ENCODE measurements at places on chromosomes 2 and 18.

DNA sequence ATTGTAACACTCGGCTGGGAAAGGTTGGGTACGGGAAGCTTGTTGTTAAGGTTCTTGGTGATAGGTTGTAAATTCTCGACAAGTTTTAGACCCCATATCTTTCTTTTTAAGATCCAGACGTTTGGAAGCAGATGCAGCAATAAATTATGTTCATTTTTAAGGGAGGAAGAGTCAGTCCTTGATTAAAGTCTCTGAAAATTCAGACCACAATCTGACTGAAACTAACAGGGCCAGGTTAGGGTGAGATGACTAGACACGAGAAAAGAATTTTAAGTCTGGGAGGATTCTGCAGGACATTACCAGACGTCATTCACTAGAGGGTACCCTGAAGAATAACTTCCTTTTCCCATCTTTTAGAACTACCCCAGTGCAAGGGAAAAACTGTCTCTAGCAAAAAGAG lies 16.1 kb downstream of the WIPF1 start:
- DNase-seq, result no peak

- DNase-seq, result no peak
These were observed 515.6 kb upstream of the SLC8A1 start for GRCh38 chr2:40967451-40967850.

DNA sequence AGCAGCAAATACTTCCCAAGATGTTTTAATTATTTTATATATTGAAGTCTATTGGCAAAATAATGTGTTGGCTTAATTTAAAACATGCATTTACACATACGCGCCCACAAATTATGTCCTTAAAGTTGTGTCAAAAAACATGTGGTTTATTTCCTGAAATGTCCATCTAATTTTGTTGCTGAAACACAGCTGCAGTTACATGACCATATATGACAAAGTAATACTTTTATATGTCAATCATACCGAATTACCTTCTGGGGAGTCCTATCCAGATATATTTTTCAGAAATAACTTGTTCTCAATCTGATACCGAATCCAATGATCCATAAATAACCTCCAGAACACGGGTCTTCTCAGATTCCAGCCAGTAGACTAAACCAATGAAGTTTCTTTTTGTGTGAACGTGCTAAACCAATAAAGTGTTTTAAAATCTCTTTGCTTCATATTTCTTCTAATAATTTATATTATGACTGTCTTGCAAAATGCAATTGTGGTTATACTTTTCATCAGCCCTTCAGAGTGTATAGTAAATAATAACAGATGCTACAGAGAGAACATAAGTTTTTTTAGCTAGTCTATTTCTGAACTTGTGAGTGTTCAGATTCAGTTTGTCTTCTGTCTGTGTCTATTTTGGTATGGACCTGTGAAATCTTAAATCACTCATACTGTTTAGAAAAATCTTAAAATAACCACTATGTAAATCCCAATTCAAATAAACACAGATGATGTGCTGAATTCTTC lies 2.4 kb downstream of the SCG2 start:
- no peak for DNase-seq

GRCh38 chr2:143694335-143694734 lies 565.1 kb downstream of the ARHGAP15 start:
- no peak for DNase-seq

DNA sequence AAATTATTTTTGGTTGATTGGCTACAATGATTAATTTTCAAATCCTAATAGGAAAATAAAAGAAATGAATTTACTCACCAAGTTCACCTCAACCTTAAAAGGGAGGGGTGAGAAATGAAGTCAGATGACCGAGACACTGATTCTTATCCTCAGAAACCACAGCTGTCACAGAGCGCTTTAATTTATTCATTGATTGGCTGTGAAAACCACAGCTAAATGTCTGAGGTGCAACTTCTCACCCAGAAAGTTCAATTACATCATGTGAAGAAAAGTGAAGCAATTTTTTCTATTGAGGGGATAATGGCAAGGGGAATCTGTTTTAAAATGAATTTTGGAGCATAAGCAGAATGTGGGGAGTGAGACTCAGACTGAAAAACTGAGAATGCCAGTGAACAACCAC lies 128.4 kb downstream of the RNF152 start:
- no peak for DNase-seq

DNA sequence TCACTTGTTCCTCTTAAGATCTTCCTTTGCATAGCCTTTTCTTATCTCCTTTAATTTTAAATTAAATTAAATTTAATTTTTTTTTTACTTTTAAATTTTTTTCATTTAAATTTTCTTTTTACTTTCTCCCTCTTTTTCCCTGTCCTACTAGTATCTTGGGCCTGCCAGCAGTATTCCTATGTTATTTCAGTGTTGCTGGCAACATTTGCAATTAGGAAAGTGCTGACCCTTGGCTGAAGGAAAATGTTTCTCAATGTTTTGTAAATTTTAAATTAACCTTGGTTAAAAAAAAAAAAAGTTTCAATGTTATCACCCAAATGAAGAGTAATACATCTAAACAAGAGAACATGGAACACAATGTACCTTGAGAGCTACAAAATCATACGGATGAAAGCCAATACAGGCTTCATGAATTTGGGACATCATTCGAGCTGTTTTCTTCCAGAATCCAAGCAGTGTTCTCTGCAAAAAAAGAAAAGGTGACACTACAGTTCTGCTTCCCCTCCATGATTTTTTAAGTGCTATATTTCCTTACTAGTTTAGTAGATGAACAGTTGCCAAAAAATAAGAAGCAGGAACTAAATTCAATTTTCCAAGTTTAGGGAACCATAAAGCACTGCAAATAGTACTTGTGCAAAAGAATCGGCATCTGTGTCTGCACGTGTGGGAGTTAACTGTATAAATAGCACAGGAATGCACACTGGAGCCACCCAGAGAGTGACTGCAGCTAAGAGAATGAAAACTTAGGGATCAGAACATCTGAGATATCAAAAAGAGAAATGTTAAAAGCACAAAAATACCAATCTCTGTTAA lies 55.8 kb downstream of the ICA1L start:
- DNase-seq, result no peak

- no peak for DNase-seq
These were observed 71.3 kb upstream of the NYAP2 start for GRCh38 chr2:225328192-225328591.

DNA sequence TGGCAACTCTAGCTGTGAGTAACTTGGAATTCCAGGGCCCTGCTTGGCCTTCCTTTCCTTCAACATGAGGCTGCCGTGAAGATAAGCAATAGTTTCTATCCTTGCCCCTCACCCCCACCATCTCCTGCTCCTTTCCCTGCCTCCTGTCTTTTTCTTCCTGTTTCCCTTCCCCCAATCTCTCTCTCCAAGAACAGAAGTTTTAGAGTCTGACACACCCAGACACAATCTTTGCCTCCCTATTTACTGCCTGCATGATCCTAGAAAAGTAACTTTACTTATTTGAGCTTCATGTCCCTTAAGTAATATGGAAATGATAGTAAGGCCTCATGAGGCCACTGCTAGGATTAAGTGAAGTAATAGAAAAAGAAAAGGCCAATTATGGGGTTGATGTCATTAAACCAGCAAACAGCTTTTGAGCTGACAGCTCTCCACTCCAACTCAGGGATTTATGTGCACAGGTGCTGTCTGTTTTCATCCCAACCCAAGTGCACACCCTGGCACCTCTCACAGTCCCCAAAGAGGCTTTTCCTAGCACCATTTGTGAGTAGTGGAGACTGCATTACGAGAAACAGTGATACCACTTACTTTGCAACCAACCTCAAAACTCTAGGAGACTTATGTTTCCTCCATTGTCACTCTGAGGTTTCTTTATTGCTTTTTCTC lies 123.7 kb upstream of the SIX3 start:
- no peak for DNase-seq

GRCh38 chr2:217125014-217125413 lies 265.1 kb upstream of the TNP1 start:
- no peak for DNase-seq

DNA sequence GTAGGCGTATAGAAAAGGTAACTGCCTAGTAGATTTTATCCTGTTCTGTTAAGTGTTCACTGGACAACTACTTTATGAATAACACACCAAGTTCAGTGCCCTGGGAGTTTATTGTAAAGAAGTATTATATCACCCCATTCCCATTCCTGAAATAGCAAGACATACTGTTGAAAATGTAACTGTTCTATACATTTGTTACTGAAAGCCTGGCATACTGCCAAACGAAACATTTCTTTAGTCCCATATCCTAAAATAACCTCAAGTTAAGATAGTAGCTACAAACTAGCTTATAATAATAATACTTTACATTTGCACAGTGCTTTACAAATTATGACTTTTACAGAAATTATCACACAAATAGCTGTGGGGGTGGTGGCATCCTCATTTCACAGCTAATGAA lies 25.1 kb downstream of the SPDYA start:
- no peak for DNase-seq

DNA sequence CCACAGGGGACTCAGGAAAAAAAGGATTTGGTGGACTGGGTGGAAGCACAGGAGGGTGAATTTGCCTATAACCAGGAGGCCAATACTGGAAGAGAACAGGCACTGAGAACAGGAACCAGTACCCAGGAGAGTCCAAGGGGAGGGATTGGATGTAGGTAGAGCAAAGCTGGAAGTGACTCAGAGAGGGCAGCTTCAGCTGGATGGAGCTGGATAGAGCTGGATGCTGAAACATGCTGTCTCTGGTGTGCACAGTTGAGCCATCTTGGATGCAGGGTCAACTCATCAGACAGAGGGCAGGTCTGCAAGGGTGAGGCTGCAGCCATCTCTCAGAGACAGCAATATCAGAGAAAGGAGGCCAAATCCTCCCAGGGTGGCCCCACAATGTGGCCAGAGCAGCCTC lies 134.0 kb downstream of the GALNT14 start:
- no peak for DNase-seq

DNA sequence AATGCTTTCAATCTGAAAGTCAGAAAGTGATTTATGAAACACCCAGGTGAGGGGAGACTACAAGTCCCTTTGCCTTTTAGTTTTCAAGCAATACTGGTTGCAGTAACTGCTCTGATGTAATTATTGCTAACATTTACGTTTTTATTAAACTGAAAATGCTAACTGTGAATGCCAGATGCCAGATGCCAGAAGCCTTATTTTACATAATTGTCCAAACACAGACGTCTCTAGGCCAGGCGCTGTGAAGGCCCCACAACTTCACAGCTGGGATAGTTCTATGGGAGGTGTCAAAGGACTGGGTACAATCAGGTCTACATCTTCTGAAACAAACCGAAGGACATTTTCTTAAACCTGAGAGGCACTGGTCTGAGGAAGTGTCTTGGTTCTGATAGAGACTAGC lies 27.5 kb upstream of the MSGN1 start:
- DNase-seq, result no peak

GRCh38 chr18:477565-477964 lies 22.9 kb downstream of the COLEC12 start:
- DNase-seq, result peak; percentile 43

- DNase-seq, result peak; percentile 64
These were observed 512.0 kb downstream of the CMPK2 start for GRCh38 chr2:6353669-6354068.

- no peak for DNase-seq
These were observed 370.8 kb downstream of the NUP35 start for GRCh38 chr2:183495079-183495478.

DNA sequence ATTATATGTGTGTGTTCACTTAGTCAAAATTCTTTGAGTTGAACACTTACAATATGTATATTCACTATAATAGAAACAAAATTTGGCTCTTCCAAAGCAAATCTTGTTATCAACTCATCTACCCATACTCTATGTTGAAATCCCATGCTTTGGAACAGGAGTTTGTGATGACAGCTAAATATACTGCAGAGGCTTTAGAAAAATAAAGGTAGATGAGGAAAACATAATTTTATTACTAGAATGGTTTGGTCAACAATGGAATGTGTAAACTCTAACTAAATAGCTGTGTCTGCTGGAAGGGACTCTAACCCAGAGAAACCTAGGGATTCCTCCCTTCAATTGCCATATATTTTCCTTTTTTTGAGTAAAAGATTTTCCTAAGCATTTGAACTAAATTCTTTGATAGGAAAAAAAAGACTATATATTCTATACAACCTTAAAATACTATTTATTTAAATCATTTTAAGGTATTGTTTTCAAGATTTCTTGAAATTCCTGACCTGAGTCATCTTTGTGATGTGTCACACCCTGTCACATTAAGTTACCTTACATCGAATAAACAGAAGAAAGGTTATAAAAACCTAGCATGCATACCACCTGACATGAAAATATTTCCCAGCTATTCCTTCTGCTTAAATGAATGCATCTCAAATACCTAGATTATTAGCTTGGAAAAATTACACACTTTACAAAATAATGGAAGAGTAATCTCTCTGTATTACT lies 175.5 kb downstream of the OTX1 start:
- DNase-seq, result no peak

DNA sequence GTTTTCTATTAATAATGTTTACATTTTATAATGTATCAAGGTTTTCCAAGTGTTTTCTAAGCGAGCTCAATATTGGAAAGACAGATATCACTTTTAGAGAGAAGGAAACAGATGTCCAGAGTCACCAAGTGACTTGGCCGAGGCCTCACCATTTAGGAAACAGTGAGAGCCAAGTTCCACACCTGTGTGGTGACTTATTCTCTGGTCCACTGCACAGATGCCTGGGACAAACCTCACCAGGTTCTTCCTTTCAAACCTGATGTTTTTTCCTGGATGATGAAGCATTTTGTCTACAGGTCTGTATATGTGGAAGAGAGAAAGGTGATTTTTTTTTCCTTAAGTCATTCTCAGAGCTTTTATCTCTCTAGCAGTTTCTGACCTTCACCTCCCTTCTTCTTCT lies 280.7 kb downstream of the LPIN1 start:
- no peak for DNase-seq

GRCh38 chr2:144288438-144288837 lies 231.5 kb downstream of the ZEB2 start:
- no peak for DNase-seq

DNA sequence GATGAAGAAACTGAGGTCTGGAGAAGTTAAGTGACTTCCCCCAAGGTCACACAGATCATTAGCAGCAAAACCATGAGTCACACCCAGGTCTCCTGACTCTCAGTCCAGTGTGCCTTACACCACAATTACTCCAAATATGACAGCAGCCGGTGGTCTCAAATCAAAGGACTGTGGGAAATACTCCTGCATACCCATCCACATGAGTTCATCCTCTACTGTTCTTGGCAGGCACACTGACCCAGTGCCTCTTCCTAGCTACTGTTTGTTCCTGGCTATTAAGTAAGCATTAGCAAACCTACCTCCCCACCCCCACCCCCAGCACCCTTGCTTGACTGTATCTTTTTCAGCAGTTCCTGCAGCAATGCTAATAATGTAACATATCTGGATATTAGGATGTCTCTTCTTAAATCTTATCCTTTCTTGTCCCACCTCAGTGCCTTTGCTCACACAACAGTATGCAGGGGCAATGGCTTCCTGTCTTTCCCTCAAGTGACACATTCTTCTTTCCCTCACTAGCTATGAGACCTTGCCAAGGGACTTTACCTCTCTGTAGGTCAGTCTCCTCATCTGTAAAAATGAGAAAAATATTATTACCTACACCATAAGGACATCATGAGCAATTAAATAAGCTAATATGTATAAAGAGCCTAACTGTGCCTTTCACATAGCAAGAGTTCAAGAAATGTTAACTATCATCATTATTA lies 46.2 kb downstream of the FAM98A start:
- no peak for DNase-seq

- no peak for DNase-seq
These were observed 133.6 kb upstream of the CAVIN2 start for GRCh38 chr2:191980483-191980882.

GRCh38 chr2:53562407-53562806 lies 205.2 kb upstream of the CHAC2 start:
- DNase-seq, result no peak

- no peak for DNase-seq
These were observed 27.1 kb upstream of the MAP3K20 start for GRCh38 chr2:173048522-173048896.

- no peak for DNase-seq
These were observed 42.3 kb downstream of the SLC4A1AP start for GRCh38 chr2:27705851-27706622.
